Iris pigment epithelial cell (primary cell): ENCODE measurements at places on chromosomes 7 and 10.
A peak's percentile ranks its signal among the peaks of the same experiment; 100 is the strongest.

GRCh38 chr10:33010132-33011037, 52.4 kb upstream of the ITGB1 start:
- peak; percentile 84 for DNase-seq

DNA sequence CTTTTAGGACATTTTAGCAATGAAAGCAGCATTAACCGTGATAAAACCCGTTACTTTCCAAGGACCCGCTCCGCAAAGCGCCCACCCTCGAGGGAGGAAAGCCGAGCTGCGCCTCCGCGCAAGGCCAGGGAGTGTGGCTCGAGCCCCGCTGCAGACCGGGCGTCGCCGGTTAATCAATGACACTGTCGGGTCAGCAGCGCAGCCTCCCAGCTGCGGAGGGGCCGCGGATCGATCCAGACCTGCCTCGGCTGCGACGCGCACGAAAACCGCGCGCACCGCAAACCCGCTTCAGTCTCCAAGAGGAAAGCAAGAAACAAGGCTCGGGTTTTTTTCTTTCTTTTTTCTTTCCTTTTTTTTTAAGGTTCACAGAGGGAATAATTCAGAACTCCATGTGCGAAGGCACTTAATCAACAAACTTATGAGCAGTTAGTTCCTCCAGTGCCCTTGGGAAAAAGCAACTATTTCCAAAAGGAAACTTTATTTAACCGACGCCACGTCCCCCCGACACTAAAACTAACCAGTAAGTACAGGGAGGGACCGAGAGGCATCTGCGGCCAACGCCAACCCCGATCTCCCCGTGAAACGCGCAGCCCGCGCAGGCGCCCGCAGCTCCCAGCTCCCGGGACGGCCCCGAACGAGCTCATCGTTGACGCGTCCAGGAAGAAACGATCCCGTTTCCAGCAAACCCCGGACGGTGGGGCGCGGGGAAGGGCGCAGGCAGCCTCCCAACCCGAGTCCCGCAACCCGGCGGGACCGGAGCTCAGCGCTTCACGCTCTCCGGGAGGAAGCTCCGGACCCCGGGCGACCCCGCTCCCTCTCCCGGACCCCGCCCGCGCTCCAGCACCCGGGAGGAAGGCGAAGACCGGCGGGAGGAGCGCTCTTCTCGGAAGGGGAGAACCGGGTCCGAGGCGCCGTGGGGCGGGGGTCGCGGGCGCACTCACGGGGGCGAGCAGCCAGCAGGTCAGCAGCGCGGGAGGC, 598 bp downstream of the VIPR2 start:
- DNase-seq: peak; percentile 24

DNA sequence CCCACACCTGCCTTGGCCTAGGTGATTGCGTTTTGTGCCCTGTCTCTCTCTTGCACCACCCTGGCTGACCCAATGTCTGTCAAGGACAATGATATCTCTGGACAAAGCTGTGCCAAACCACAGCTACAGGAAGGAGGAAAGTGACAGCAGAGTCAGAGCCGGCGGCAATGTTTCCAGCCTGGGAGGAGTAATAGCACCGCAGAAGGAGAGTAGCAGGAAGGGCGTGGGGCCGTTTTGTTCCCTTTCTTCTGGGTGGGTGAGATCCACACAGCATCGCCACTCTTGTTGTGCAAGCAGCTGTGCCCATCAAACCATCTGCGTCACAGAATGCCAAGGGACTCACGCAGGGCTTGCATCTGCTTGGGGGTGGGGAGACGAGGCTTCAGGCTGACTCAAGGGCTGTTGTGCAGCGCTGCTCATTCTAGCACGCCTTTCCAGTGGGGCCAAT, 341.6 kb upstream of the AUTS2 start:
- DNase-seq: no peak

- peak; percentile 69 for DNase-seq
Observed at GRCh38 chr7:35036361-35037171, 719 bp downstream of the DPY19L1 start.

- DNase-seq: no peak
Observed at GRCh38 chr10:126351021-126351420, 37.3 kb downstream of the ADAM12 start.

- DNase-seq: peak; percentile 72
Observed at GRCh38 chr10:59894114-59894513, 12.2 kb downstream of the CCDC6 start.

GRCh38 chr10:69459893-69460575, 8.8 kb downstream of the TSPAN15 start:
- DNase-seq: no peak

- peak; percentile 72 for DNase-seq
Observed at GRCh38 chr10:3068201-3068967, 1.0 kb downstream of the PFKP start.

DNA sequence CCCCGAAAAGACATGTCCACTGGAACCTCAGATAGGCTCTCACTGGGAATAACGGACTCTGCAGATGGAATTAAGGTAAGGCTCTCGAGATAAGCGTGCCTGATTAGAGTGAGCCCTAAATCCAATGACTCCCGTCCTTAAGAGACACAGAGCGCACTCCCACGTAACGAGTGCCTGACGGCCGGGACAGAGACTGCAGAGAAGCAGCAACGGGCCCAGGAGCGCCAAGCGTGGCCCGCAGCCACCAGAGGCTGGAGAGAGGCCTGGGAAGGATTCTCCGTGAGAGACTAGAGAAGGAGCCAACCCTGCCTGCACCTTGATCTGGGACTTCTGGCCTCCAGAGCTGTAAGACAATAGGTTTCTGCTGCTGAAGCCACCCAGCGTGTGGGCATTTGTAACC, 20.0 kb upstream of the TNRC18 start:
- no peak for DNase-seq

- DNase-seq: peak; percentile 2
Observed at GRCh38 chr7:72037516-72037915, 374.6 kb downstream of the CALN1 start.

- DNase-seq: no peak
Observed at GRCh38 chr7:133076142-133076541, 5.7 kb downstream of the CHCHD3 start.
